ENCODE measurements at places on chromosomes 4 and X.

- no peak for DNase-seq
Observed at GRCh38 chr4:121227341-121227792, 63.2 kb upstream of the TNIP3 start.

DNA sequence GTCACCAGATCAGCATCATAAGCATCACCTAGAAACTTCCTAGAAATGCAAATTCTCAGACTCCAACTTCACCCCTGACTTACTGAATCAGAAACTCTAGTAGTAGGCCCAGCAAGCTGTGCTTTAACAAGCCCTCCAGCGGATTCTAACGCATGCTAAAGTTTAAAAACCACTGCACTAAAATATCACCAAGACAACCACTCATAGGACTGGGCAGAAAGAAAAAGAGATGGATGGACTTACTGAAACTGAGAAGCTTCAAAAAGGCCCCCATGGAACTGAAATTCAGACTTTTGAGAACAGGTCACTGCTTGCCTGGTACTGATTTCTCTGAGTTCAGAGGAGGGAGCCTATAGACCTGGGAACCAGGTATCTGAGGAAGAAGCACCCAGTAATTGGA is 40.1 kb downstream of the FAM241A start:
- DNase-seq = no peak

GRCh38 chr4:100746141-100746739 is 228.4 kb upstream of the EMCN start:
- no peak for DNase-seq

DNA sequence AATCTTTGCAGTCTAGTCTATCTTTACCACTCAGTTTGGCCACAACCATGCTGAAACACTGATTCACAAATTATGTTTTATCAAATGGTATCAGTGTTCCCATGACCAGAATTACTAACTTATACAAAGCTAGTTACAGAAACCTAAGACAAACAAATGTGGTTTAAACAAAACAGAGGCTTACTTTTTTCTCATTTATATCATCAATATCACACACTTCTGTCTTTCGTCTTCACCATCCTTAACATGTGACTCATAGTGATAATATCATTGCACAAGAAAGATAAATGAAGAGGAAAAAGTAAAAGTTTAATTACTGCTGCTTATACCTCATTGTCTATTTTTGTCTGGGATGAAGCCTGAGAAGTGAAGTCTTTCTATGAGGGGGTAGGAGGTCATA is 406.6 kb downstream of the PCDH10 start:
- no peak for DNase-seq

DNA sequence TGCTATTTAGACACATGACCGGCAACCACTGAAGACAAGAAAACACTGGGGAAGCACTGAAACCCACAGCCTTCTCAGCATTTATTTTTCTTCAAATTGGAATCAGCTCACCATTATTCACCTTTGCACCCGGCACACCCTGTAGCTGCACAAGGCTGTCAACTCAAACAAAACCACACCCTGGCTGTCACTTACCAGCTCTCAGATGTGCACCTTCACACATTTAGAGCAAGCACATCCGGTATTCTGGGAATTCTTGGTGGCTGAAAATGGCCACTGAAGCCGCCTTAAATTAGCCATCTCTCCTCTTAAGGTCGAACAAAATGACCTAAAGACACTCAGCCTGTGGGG is 5.9 kb downstream of the ZFYVE28 start:
- no peak for DNase-seq

- DNase-seq = no peak
Observed at GRCh38 chr4:874971-875817, 49.3 kb upstream of the CPLX1 start.

DNA sequence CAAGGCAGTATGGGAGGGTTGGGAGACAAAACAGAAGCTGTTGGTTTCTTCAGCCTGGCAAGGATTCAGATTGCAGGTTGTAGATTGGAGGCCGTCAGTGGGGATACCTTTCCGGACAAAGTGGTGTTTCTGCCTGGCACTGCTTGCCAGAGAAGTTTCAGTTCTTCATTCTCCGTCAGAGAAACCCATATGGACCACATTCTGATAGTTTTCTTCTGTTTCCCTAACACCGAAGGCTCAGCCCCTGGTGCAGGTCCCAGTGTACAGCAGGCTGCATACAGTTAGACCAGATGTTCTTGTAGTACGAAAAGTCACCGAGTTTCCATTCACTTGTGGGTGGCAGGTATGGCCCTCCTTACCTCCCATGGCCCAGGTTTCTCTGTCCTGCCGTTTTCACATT is 107.3 kb downstream of the PTTG2 start:
- DNase-seq = no peak

DNA sequence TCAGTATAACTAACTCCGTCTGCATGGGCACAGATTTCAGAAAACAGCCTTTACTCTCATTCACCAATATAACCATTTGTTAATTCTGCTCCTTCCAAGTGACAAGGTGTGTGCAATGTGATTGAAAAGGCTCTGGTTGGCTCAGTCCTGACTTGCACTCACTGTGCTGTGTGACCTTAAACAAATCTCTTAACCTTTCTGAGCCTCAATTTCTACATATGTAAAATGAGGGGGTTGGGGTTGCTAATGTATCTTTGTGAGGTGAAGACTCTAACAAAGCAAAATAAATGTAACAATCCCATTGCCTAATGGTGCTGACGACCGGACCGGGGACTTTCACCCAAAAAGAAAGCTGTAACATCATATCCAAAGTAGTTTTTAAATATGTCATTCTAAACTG is 112.5 kb upstream of the GPC4 start:
- DNase-seq = no peak

DNA sequence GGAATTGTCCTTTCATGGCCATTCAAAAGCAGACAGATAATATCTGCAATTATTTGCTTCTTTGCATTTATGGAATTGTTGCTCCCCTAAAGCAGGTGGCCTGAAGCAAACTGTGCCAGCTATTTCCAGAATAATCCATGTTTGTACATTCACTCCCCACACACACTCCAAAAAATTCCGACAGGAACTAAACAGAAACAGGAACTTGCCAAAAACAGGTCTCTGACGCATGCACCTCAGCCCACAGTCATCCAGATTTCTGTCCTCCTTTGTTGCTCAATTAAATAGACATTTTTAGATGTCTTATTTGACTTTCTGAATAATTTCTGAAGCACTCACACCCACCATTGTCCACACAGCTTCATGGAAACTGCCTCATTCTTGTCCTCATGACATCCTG is 71.5 kb upstream of the EDNRA start:
- no peak for DNase-seq

DNA sequence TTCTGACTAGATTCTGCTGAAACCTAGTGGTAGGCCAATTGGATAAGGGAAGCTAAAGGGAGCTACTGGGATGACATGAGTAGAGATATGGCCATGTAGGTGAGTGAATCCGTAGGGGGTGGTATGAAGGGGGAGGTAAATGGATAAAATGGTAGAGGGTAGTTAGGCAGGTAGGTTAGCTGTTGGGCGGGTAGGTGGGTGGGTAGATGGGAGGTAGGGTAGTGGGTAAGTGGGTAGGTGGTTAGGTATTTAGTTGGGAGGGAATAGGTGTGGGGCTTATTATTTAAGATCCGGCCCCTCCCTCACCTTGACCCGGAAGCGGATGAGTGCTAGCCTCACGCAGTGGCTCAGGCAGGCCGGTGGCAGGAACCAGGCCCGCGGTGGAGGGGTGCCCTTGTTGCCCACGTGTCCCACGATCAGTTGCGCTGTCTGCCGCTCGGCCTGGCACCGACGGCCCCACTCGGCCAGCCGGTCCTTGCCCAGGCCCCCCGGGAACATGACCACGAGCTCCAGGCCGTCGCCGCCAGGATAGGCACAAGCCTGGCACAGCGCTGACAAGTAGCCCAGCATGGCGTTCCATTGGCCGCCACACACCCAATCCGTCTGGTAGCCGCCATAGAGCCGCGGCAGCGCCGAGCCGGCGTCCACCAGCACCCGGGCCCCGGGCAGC is 725 bp downstream of the FAM120C start:
- peak; percentile 50 for DNase-seq

DNA sequence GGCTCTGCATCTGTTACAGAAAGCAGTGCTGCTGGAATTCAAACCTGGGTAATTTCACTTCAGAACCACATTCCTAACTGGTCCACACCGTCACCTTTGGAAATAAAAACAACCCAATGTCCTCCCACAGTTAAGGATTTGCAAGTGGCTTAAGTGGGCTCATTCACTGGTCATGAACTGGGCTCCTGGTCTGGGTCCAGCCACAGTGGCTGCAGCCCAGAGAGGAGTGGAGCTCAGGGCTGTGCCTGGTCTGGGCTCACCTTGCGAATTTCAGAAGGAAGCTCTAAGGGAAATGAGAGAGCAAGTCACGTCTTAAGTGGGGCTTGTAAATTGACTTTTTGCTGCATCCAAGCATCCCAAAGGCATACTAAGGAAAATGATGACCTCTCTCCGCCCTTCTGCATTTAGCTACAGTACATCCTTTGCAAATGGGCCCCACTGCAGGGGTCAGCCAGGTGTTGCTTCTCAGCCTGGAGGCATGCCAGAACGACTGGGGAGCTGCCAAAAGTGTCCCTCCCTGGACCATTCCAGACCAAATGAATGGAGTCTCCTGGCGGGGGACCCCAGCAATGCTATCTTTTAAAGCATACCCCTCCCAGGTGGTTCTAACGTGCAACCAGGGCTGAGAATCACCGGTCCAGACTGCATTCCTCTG is 25.6 kb upstream of the CRMP1 start:
- DNase-seq = no peak

- DNase-seq = no peak
Observed at GRCh38 chrX:23662187-23662586, 5.1 kb upstream of the PRDX4 start.

GRCh38 chr4:21733894-21734630 is 214.5 kb downstream of the KCNIP4 start:
- DNase-seq = no peak

All from AG20443 (cell line).